Sigmoid colon (tissue), 7 donors: ENCODE measurements at places on chromosomes 5 and 9. TPM values are rescaled to one million over a fixed set of nuclear protein-coding genes. Genes with fewer than 3 reads are reported as not detected.
A peak's percentile ranks its signal among the peaks of the same experiment; 100 is the strongest.

DROSHA gene
- 17.3 TPM for total RNA-seq

DNA sequence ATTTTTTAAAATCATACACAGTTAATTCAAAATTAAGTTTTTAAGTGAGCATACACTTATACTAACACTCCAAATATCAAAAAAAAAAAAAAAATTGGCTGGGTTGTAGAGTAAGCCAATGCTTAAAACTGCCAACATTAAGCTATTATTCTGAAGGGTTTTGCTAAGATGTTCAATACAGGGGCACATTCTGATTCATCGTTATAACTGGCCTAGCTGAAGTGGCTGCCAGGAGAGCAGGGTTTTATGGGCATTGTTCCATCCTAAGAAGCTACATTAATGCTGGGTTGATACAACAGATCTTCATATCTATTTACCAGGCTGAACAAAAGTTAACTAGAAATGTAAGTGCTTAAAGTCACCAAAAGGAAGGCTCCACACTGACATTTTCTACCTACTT is 13.4 kb downstream of the ELAVL2 start:
- DNase-seq, result no peak

DNA sequence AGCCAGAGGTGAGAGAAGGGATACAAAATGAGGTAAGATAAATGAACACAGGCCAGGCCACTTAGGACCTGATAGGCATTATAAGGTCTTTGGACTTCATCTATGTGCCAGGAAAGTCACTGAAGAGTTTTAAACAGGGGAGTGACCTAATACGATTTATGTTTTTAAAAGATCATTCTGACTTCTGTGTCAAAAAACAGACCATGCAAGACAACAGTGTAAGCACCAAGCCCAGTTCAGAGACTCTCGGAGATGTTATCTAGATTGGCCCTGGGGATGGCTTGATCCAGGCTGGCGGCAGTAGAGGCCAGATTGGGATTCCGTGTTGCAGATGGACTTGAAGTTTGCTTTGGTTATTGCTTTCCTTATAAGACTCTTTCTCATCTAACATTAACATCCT is 43.0 kb upstream of the DPYSL3 start:
- DNase-seq, result no peak

DNA sequence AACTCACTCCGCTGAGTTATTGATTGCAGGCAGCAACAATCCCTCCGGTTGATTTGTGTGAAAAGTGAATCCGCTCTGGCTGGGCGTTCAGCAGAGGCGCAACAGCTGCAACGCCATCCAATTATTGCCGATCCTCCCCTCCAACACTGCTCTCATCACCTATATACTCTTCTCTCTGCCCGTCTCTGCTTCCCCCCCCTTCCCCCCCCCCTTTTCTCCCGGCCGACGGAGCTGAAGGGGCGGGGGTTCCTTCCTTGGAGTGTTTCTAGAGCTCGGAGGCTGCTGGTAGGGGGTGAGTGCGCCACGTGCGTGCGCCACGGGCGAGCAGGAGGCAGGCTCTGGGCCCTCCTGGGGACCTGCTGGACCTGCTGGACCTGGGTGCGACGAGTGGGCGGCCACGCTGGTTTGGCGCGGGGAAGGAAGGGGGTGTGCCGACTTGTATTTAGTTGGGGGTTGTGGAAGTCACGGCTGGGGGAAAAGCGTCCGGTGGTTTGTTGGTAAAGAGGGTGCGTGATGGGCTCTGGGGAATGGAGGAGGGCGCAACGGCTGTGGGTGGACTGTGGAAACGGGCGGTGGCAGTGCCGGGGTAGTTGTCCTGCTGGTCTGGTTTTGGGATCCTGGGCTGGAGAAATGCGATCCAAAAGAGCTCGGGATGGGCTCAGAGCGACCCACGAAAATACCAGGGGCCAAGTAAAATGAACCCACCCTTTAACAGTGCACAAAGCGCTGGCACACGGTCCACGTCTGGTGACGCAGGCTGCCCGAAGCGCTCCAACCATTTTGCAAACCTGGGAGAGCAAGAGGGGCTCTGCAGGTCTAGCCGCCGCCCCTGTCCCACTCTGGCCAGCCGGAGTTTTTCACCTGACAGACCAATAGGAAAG is 6.4 kb upstream of the MEF2C start:
- peak; percentile 86 for DNase-seq

DNA sequence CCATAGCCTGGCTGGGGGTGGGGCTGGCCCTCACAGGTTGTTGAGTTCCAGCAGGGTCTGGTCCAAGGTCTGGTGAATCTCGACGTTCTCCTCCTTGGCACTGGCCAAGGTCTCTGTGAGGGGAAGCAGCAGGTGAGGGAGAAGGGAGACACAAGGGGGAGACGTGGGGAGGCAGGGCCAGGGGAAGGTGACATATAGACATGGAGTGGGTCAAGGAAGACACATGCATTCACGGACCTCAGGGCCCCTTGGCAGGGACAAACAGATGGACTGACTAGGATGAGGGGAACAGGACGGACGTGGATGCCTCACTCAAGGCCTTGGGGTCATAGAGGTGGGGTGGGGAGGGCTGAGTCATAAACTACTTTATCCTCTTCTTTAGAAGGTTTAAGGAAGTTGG is 7.7 kb downstream of the TPM2 start:
- peak; percentile 76 for DNase-seq

SLCO4C1 gene
- not detected for total RNA-seq
